ENCODE measurements at places on chromosomes 11 and 22. TPM values are rescaled to one million over a fixed set of nuclear protein-coding genes. Genes with fewer than 3 reads are reported as not detected.

Gene OVOL1
- not detected for total RNA-seq

Gene OR52H1
- total RNA-seq: 0.81 TPM

Gene TPH1
- total RNA-seq: 1.2 TPM

Gene TST
- 13.7 TPM for total RNA-seq

Gene PAMR1
- total RNA-seq: 278 TPM

Gene CATSPERZ
- total RNA-seq: not detected

Gene SYNGR1
- 3.9 TPM for total RNA-seq

Gene OR52E5
- not detected for total RNA-seq

Gene MED17
- 23.4 TPM for total RNA-seq
